DMS153 (cell line): ENCODE measurements at places on chromosomes 4 and X.

DNA sequence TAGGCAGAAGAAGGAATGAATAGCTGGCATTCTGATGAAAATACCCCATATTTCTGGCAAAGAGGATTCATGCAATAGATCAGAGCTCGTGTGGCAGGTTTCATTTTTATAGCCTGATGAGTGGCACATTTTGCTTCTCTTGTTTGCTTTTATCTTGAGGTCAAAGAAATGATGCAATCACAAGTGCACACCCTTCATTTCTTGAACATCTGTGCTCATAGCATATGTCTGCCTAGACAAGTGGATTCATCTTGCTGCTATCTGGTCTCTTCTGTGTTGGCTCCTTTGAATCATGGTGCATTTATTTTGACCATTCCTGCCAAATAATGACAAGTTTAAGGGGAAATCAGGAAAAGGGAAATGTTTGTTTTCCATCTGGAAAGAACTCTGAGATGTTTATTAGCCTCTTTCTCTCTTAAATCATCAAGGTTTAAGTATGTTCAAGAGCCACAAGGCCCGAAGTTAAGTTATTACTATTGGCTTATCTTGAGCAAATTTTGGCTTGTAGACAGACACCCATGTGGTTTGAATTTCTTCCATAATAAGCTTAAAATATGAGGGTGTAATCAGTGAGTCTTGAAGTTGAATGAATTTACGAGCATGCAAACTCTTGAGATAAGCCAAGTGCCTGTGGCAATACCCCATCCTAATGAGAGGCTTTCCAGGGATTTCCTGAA is 59.3 kb upstream of the HS3ST1 start:
- DNase-seq: no peak

GRCh38 chr4:99047710-99048109 is 40.9 kb downstream of the ADH5 start:
- DNase-seq: no peak

DNA sequence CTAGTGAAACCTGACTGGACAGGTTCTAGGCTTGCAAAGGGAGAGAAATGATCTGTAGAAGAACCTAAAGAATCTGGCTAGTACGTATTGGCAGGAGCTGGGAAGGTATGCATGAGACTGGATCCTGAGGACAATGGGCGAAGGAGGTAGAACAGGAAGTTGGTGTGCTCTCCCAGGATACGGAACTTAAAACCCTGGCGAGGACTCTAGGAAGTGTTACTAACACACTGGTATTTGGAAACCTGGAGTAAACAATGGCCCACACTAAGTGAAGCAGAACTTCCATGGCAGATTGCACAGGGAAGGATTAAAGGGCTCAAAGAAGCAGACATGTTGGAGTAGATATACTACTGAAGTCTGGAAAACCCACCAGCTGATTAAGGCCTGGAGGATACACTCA is 9.1 kb downstream of the SYN1 start:
- no peak for DNase-seq

DNA sequence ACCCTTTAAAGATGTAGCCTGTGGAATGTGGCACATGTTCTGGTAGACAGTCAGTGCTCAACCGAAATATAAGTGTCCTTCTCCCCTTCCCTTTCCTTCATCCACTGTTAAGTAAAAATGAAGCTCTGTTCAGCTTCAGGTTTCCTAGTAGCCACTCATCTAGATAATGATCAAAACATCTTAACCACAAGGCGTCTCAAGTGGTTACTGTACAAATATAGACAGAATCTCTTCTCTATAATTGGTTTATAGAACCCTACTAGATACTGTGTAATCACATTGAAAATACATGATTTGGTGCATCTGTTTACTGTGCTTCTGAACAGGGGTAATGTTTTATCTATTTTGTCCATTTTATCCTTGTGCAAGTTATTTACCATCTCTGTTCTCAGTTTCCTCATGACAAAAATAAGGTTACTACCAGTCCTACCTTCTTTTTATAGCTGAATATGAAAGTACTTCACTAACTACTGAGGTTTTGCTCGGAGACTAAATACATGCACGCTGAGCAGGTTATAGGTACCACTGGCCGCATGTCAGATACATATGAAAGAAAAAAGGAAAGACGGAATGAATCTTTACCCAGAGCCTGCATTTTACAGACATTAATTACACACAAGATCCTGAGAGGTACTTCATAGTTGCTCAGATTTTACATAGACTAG is 20.3 kb upstream of the SLC25A4 start:
- no peak for DNase-seq

DNA sequence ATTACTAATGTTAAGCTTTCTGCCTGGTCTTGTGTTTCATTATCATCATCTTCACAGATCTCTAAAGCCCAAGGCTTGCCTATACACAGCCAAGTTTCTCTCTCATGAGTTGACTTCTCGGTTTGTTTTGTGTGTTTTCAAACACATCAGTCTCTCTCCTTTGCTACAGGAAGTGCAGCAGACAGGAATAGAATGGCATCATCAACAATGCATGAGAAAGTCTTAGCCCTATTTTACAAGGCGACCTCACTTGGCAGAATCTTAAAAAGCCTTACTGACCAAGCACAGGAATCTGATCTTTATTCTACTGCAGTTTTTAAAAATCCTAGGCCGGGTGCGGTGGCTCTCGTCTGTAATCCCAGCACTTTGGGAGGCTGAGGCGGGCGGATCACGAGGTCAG is 36.8 kb downstream of the CC2D2A start:
- no peak for DNase-seq

DNA sequence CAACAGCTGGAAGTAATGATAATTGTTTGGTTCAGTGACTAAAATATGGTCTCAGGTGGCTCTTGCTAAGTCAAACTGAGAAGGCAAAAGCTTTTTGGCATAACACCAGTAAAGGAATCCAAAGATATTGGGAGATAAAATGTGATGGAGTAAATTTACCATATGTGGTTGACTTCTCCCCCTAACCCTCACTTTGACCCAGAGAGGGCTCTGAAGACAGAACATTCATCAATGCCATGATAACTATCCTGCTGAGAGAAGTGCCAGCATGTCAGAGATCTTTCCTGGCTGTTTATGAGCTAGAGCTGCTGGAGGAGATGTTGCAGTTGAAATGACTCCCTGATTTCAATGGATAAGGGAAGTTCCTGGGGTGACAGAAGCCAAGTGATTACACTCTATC is 213.4 kb downstream of the SPCS3 start:
- DNase-seq: no peak

DNA sequence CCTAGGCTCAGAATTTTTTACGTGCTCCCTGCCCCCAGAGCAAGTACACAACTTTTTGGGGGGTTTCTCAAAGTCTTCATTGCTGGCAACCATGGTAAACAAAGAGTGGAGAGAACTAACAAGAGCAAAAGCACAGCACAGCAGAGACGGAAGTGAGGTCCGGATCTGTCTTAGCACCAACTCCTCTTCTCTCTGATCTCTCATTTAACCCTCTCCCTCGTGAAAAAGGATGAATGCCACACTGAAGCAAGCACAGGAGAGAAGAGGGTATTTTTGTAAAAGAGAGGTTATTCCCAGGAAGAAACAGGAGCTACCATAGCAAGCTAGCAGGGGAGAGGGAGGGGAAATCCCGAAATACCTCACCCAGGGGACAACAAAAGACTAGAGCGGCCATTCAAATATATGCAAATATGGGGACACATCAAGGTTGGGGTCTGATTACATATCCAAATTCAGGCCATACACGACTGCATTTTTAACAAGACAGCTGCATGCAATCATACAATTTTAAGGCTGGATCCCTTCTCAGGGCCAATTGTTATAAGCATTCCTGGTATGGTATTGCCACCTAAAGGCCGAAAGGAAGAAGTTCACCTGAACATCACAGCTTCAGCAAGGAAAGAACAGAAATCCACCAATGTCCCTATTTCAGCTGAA is 46.6 kb downstream of the CD40LG start:
- no peak for DNase-seq

DNA sequence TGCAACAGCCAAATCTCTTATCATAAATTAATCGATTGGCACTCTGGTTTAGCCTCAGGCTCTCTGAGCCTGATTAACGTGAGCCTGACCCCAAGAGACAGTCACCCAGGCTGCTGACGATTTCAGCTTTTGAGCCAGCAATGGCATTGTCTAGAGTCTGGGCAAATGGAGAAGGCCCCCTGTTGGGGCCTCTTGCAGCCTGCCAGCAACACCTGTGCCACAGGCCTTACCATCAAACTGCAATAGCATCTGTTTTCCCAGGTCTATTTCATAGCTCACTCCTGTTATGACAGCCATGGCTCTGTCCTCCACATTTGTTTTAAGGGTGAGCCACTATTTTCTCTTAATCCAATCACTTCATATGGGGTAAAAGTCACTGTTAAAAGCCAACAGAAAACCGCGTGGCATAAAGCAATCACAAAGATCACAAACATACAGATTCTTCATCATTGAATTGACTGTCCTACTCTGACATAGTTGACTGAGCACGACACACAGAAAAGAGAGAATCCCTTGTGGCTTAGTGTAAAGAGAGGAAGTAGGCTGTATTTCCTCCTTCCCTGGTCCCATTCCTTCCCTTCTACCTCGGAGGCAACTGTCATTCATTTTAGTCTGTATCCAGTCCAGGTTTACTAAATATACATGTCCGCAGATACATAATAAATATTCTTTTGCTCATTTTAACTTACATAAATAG is 47.8 kb downstream of the SLC9A7 start:
- no peak for DNase-seq

DNA sequence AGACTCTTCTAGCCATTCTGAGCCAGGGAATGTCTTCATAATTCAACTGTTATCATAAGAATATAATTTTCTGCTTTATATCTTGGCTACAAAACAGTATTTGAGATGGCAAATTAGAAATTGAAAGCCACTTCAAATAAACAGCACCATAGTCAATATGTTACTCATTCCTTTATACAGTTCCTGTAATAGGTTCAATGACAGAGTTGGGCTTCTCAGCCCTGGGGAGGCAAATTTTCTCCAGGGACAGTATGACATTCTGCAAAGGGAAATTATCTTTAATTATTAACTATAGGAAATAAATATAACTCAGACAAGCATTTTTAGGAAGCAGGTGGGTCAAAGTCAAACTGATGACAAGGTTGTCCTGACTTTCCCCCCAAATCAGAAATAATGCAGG is 71.9 kb upstream of the RPS6KA6 start:
- DNase-seq: no peak

- DNase-seq: no peak
These were observed 14.4 kb upstream of the CYBB start for GRCh38 chrX:37765507-37765906.

GRCh38 chr4:2295500-2295899 is 33.6 kb upstream of the MXD4 start:
- DNase-seq: no peak

DNA sequence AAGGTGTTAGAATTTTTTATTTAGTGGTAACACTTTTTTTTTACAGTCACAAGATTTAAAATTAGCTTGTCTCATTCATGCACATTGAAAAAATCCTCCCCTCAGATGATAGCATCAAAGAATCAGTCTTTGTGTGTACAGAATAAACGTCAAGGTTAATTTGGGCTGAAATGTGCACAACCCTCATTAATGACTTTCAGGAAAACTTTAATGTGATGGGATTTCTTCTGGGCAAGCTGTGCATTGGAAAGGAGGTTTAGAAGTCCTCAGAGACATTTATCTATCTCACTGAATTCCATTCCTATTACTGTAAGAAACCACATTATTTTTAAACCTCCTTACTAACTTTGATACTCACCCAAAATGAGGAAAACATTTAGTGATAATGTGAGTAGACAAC is 88.2 kb upstream of the TECRL start:
- DNase-seq: no peak

DNA sequence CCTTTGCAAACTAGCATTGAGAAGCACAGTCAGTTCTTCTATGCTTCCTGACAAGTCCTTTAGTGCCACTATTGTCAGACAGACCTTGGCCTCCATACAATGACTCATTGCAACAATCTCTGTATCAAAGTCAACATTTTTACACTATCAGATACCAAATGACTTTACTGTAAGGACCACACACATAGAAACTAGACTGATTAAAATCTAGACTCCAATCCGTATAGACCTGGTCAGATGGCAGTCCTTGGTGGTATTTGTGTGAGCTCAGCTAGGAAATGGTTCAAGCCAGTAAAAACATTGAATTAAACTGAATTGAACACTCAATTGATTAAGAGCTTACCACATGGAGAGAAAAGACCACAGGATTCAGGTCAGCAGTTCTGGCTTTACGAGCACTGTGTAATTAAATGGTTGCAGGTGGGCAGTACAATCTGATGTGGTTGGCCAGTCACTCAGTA is 549.8 kb upstream of the LCORL start:
- no peak for DNase-seq

GRCh38 chrX:10007621-10008020 is 40.5 kb downstream of the CLDN34 start:
- no peak for DNase-seq

GRCh38 chr4:7699825-7700224 is 239.8 kb downstream of the AFAP1 start:
- no peak for DNase-seq

GRCh38 chr4:139642364-139642763 is 23.3 kb upstream of the MGST2 start:
- no peak for DNase-seq

GRCh38 chrX:19805046-19805690 is 82.2 kb downstream of the SH3KBP1 start:
- DNase-seq: no peak

DNA sequence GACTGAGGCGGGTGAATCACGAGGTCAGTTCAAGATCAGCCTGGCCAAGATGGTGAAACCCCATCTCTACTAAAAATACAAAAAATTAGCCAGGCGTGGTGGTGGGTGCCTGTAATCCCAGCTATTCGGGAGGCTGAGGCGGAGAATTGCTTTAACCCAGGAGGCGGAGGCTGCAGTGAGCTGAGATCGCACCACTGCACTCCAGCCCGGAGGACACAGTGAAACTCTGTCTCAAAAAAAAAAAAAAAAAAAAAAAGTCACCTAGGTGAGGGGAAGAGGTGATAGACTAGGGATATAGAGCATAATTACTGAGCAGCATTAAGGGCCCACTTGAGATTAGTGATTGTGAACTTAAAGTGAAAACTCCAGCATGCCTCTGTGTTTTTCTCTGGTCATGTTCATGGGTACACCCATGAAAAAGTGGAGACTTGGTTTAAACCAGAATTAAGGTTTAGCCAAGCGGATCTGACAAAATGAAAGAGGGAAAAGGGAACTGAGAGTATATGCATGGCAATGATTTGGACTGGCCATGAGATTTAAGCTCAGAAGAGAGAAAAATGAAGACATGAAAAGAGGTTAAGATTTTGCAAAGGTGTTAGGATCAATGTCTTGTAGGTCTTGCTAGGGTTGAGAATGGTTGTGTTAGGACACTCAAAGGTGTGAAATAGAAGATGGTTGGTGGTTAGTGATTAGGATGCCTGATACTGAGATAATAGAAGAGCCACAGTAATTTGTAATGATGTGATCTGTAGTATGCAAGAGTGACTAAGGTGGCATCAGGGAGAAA is 105.0 kb downstream of the RAB28 start:
- DNase-seq: no peak

GRCh38 chrX:10513974-10514373 is 106.4 kb downstream of the MID1 start:
- DNase-seq: no peak

DNA sequence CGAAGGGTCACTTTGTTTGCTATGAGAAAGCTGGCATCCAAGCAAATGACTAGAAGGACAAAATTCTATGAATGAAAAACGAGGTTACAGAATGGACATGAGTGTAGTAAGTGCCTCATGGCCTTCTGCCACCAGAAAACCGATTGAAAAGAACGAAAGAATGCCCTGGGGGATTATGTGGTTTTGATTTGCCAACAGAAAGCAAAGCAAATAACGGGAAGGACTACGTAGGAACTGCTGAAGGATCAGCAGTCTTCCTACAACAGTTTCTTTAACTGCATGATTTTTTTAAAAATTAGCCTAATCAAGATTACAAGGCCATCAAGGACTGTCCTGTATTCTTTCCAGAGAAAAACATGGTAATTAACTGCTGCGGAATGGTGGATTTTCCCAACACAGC is 50.6 kb downstream of the NRK start:
- DNase-seq: peak; percentile 5
